ENCODE measurements at places on chromosomes 2 and 18. TPM values are rescaled to one million over a fixed set of nuclear protein-coding genes. Genes with fewer than 3 reads are reported as not detected.

The DSG4 gene
- total RNA-seq, result not detected

The AQP12B gene
- total RNA-seq, result not detected

DNA sequence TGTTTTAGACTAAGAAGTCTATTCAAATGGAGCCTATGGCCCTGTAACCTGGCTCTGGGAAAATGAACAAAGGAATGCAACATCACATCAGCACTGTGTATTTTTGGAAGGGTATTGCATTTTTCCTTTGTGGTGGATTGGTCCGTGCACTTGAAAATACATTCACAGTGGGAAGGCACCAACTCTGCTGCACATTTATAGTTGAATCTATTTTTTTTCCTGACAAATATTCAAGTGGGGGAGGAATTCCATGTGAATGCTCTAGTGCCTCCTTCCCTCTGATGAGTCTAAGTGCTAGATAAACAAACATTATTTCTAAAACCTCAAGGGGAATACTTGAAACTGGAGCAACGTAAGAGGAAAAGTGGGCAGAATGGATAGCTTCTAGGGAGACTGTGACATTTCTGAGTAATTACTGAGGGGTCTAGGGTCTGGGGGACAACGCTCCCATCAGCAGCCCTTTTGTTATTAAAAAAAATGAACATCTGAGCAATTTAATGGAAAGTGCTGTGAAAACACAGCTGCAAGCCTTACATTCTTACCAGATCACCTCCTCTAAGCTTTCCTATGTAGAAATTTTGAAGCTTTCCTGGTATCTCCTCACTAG is 208.2 kb downstream of the SLC8A1 start:
- H3K36me3 ChIP-seq, result no peaks in the 10 kb centered on the region
- DNase-seq, result no peak
- H3K27ac ChIP-seq, result no peak overlapping the region
- H3K4me3 ChIP-seq, result no peak overlapping the region

- peaks cover 13% of the 10 kb centered on the region for H3K4me1 ChIP-seq
- DNase-seq, result no peak
- H3K27ac ChIP-seq, result no peak overlapping the region
- no peak overlapping the region for H3K4me3 ChIP-seq
- H3K27me3 ChIP-seq, result no peaks in the 10 kb centered on the region
- H3K36me3 ChIP-seq, result no peaks in the 10 kb centered on the region
Measured at GRCh38 chr2:62034715-62035114, 129.2 kb downstream of the COMMD1 start.

DNA sequence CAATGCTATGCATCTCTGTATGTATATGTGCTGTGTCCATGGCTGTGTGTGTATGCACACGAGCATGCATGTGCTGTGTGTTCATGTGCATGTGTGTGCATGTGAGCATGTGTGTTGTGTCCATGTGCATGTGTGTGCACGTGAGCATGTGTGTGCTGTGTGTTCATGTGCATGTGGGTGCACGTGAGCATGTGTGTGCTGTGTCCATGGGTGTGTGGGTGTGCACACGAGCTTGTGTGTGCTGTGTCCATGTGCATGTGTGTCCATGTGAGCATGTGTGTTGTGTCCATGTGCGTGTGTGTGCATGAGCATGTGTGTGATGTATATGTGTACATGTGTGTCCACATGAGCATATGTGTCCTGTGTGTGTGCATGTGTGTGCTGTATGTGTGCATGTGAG is 414.4 kb upstream of the SALL3 start:
- no peaks in the 10 kb centered on the region for H3K27me3 ChIP-seq
- no peak for DNase-seq
- H3K4me1 ChIP-seq, result no peaks in the 10 kb centered on the region
- H3K36me3 ChIP-seq, result no peaks in the 10 kb centered on the region
- no peak overlapping the region for H3K27ac ChIP-seq

GRCh38 chr2:226497146-226497909 is 302.3 kb downstream of the IRS1 start:
- H3K4me1 ChIP-seq, result no peaks in the 10 kb centered on the region
- H3K27me3 ChIP-seq, result no peaks in the 10 kb centered on the region
- no peak overlapping the region for H3K27ac ChIP-seq
- no peak for DNase-seq

DNA sequence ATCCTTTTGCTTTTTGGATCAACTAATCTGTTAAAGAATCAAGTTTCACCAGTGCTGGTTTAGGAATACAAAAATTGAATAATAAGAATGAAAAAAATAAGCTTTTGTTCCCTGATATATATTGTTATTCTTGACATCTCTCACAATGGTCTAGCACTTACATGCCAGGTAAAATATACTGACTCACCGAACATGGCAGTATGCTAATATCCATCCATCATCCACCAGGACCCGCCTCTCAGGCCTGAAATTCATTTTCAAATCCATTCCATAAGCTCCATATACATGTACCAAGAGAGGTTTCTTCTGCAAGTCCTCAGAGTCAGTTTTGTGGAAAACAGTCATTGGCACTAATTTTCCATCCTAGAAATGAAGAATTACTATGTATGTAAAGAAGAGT is 32.5 kb downstream of the PREPL start:
- no peaks in the 10 kb centered on the region for H3K27me3 ChIP-seq
- no peak overlapping the region for H3K4me3 ChIP-seq
- no peak for DNase-seq
- H3K36me3 ChIP-seq, result peaks cover 25% of the 10 kb centered on the region
- no peaks in the 10 kb centered on the region for H3K4me1 ChIP-seq

The SETBP1 gene
- total RNA-seq, result 0.09 TPM

The GPR75 gene
- 4.3 TPM for total RNA-seq

GRCh38 chr2:226911932-226912331 is 76.1 kb downstream of the RHBDD1 start:
- peaks cover 5% of the 10 kb centered on the region for H3K36me3 ChIP-seq
- no peak for DNase-seq
- no peaks in the 10 kb centered on the region for H3K4me1 ChIP-seq
- no peaks in the 10 kb centered on the region for H3K27me3 ChIP-seq

The ATOH8 gene
- not detected for total RNA-seq

GRCh38 chr2:134368009-134368817 is 114.3 kb downstream of the MGAT5 start:
- H3K27ac ChIP-seq, result no peak overlapping the region
- no peak for DNase-seq
- H3K4me1 ChIP-seq, result peaks cover 31% of the 10 kb centered on the region
- peaks cover 9% of the 10 kb centered on the region for H3K36me3 ChIP-seq
- no peak overlapping the region for H3K4me3 ChIP-seq

GRCh38 chr2:157839162-157839801 is 36.8 kb downstream of the ACVR1 start:
- no peak overlapping the region for H3K27ac ChIP-seq
- no peak for DNase-seq
- H3K27me3 ChIP-seq, result no peaks in the 10 kb centered on the region
- H3K36me3 ChIP-seq, result peaks cover 4% of the 10 kb centered on the region
- H3K4me1 ChIP-seq, result peaks cover 18% of the 10 kb centered on the region
- no peak overlapping the region for H3K4me3 ChIP-seq

All from CD4-positive, alpha-beta memory T cell (primary cell).